ENCODE measurements at places on chromosomes 3 and 15.

GRCh38 chr3:124461838-124462632 is 268.2 kb upstream of the UMPS start:
- DNase-seq, result no peak

DNA sequence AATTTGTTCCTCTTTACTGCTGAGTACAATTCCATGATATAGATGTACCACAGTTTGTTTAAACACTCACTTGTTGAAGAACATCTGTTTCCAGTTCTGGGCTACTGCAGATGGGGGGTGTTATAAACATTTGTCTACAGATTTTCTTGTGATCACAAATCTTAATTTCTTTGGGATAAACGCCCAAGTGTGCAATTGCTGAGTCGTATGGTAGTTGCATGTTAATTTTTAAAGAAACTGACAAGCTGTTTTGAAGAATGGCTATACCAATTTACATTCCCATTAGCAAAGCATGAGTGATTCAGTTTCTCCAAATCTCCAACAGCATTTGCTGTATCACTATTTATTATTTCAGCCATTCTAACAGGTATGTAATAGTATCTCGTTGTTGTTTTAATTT is 242.0 kb upstream of the MRPL3 start:
- no peak for DNase-seq

DNA sequence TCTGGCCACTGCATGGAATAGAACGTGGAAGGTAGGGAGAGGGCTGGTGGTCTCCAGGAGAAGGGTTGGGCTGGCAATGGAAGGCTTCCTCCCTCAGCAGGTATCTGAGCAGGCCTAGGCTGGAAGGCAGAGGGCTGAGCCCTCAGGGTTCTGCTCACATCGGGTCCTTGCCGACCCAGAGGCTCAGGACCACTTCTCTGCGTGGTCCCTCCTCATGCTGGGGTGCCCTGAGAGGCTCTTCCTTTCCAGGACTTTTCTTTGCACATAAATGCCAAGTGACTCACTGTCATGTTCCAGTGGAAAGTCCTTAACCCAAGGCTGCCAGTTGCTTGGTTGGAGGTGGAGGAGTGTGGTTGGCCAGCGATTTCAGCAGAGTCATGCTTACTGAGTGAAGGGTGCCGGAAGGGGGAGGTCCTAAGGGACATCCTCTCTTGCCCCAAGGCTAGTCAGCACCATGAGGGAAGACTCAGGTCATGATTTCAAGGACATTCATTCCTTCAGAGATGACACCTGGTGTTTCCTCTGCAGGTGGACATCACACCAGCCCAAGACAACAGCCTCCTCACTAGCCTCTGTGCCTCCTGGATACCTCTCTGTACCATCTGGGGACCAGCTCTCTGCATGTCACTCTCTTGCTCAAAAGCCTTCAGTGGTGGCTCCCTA is 8.2 kb downstream of the SLC6A6 start:
- DNase-seq, result no peak

- DNase-seq, result no peak
Observed at GRCh38 chr3:123623346-123623880, 38.6 kb upstream of the HACD2 start.

- no peak for DNase-seq
Observed at GRCh38 chr3:184811034-184811433, 932 bp upstream of the VPS8 start.

DNA sequence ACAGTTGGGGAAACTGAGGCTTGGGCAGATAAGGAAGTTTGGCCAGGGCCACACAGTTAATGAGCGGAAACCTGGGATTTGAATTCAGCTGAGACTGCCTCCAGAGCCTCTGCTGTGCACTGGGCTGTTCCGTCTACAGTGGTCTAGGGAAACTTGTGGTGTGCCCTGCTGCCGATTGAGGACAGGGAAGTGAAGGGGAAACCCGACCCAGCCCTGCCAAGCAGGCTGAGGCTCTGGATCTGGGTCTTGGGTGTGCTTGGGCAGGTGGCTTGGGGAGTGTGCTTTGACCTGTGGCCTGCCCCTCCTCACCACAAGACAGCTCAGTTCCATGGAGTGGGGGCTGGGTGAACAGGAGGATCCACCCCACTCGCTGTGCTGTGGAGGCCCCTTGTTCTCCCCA is 17.6 kb downstream of the NISCH start:
- no peak for DNase-seq

DNA sequence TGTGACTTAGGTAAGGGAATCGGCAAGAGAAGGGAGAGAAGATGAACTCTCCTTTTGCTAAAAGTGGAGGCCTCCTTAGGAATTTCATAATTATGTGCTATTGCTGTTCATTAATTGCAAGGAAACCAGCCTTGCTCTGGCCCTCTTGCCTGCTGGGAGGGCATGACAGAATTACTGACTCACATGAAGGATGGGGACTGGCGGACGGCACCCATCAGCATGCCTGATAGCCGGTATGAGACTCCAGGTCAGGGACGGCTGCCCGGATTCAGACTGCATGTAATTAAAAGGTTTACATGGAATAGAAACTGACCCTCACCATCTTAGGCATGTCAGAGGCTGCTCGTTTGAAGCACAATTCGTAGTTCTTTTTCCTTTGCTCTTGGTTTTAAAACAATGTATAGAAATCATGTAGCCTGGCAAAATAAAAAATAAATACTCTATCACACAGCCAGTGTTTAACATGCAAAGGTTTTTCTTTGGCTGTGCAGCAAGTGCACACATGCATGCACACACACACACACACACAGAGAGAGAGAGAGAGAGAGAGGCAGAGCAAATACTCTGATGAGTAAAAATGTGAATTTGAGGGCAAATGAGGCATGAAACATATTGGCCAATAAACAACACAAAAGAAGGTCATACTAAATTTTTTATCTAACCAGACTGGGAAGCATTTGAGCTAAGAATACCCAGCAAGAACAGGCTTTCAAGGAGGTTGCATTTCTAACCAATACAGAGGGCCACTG is 82.7 kb downstream of the FOXB1 start:
- DNase-seq, result no peak

DNA sequence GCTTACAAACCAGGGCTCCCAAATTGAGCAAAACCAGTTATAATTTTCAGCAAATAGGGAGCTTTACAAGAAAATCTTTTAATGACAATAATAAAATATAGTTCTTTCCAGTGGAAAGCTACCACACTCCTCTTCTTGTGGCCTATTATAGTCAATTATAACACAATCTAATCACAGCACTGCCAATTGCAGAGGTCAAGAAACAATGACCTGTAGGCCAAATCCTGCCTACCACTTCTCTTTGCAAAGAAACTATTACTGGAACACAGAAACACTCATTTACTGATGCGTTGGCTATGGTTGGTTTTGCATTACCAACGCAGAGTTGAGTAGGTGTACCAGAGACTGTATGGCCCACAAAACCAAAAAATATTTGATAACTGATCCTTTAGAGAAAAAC is 110.5 kb downstream of the WDR72 start:
- no peak for DNase-seq

DNA sequence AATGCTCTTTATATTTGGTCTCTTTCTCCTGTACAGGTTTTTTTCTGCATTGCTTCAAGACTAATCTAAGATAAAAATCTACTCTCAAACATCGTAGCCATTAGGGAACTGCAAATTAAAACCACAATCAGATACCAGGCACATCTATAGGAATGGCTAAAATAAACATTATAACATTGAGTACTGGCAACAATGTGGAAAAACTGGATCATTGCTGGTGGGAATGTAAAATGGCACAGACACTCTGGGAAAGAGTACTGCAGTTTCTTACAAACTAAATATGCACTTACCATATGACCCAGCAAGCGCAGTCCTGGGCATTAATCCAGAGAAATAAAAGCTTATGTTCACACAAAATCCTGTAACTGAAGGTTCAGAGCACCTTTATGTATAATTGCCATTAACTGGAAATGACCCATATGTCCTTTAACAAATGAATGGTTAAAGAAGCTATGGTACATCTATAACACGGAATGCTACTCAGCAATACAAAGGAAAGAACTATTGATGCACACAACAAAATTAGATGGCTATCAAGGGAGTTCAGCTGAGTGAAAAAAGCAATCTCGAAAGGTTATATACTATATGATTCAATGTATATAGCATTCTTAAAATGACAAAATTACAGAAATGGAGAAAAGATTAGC is 6.3 kb downstream of the ABCC5 start:
- no peak for DNase-seq

DNA sequence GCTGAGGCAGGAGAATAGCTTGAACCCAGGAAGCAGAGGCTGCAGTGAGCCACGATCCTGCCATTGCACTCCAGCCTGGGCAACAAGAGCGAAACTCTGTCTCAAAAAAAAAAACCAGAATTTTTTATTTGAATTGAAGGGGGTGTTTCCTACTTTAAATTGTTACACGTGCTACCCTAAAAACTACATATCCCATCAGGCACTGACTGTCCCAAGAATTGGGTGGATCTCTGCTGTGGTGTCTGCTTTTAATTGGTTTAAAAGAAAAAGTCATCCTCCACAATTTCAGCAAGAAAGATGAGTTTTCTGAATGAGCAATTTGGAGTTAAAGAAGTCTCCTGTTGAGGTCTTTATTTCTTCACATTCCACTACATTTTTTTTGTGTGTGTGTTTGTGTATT is 2.1 kb downstream of the PDIA3 start:
- DNase-seq, result no peak

- no peak for DNase-seq
Observed at GRCh38 chr3:137693791-137694190, 70.3 kb upstream of the SOX14 start.

GRCh38 chr3:144109944-144110343 is 138.3 kb downstream of the DIPK2A start:
- no peak for DNase-seq

DNA sequence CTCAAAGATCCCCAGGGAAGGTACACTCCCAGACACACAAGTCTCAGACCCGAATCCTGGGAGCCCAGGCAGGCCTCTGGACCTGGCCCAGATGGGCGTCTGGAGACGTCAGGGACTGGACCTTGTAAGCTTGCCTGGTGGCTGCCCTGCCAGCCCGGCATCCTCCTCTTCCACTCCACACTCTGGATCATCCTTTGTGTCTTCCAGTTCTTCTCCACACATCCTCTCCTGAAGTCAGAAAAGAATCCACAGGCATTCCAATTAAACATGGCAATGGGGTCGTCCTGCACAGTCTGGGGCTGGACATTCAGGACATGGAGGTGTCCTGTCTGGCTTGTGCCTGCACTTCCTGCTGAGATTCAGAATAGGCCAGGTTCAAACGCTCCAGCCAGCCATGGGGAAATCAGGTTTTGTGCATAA is 208.8 kb upstream of the IGF1R start:
- DNase-seq, result no peak

GRCh38 chr3:49471856-49472495 is 1.9 kb downstream of the DAG1 start:
- no peak for DNase-seq

DNA sequence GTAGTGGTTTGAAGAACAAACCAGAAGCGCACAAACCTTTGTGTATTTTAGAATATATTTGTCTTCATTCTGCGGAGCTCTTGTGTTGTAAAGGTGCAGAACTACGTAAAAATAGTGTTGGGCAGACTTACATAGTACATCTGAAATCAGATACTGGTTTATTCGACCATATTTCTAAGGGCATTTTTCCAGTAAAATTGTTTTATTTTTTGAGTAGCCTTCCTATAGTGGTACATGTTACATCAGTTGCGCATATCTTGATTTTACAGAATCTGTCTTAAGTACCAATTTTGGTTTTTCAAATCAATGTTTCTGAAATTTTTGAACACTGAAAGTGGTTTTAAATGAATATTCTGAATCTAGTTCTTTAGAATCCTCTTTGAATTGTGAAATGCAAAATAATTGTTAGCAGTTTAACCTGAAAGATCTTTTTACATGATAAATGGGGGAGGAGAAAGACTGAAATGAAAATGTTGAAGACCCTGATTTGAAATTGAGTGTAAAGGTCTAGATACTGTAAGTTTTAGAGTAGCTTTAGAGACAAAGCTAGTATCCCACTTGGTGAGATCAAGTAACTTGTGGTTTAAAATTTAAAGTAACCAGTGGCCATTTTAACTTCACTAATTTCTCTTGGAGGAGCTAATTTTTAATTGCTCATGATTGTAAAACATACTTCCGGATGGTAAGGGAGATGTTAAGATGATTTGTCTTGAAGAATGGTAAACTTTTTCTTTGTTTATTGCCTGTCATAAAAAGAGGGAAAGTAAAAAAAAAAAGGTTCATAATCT is 15.5 kb upstream of the CHD2 start:
- DNase-seq, result no peak

GRCh38 chr3:129820587-129820986 is 72.9 kb downstream of the TMCC1 start:
- DNase-seq, result no peak

GRCh38 chr15:37360724-37361123 is 260.4 kb upstream of the MEIS2 start:
- DNase-seq, result no peak

DNA sequence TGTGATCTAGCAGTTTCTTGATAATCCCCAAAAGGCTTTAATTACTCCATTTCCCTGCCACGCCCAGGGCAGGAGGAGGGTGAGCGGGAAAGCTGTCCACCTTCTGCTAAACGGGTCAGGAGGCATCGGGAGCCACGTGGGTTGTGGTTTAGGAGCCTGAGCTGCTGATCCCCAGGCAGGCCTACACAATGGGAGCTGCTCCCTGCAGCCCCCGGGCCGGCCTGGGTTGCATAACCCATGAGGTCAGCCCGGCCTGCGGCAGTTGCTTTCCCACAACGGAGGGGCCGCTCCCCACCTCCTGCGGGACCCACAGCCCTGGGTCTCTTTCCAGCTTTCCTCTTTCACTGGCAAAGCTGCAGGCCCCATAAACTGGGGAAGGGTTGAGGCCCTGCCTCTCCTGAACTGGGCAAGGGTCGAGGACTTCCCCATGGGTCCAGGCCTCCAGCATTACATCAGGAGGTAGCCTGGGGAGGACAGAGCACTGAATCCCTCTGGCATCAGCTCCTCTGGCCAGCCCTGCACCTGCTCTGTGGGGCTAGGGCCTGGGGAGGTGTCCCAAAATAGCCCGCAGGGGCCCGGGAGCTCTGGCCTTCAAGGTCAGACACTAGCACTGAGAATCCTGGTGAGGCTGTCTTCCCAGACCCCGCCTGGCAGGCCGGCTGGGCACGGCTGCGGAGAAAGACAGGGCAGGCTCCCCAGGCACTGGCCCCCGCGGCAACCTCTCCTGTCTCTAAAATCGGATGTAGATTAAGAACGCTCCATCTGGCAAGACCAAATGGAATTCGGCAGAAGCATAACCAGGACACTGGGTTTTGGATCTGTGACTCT is 47.3 kb downstream of the ZDHHC19 start:
- no peak for DNase-seq

All from activated B cell treated with CpG ODN at 0.5 μM for 24 hours (primary cell).